NCI-H2171 treated with DMSO at 0.1 percent for 48 hours (cell line): ENCODE measurements at places on chromosomes 12 and 14.

DNA sequence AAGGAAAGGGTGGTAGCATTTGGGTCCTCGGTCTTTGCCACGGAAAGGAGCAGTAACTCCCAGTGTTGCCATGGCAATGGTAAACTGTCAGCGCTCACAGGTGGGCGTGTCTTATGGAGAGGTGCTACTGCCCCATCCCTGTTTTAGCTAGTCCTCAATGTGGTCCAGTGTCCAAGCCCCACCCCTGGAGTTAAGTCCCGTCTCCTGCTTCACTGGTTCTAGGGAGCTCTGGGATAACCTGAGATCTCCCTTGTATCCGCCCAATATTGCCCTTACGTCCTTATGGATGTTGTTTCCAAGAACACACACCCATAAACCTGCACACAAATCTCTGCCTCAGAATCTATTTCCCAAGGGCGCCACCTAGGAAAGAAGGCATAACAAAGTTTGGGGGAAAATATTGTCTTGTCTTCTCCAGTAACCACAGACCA, 64.2 kb downstream of the SPRING1 start:
- DNase-seq, result no peak

DNA sequence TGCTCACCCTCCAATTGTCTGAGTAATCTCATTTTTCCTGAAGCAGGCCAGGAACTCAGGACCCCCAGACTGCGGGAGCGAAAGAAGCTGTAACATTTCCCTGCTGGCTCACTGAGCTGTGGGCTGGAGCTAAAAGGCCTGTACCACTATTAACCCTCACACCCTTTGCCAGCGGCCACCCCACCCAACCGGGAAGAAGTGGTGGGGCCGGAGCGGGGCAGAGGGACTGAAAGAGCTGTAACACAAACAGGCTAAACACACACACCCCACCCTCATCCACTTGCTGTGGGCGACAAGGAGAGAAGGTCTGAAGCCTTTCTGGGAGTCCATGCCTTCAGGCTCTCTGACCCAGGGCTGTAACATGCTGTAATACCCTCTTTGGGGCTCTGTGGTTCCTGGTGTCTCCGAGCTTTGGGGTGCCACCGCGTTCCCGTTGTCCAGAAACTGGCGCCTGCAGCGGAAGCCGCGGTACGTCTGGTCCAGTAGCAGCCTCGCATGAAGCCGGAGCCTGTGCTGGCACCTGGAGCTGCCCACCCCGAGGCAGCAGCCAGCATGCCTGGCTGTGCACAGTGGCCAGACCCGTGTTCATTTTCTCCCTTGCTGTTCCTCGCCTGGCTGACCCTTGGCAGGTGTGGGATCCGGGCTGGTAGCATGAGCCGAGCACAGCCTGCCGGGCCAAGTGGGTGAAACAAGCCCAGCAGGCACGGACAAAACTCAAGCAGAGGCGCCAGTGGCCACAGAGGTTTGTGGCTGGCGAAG, 345.5 kb upstream of the MGAT4C start:
- no peak for DNase-seq

DNA sequence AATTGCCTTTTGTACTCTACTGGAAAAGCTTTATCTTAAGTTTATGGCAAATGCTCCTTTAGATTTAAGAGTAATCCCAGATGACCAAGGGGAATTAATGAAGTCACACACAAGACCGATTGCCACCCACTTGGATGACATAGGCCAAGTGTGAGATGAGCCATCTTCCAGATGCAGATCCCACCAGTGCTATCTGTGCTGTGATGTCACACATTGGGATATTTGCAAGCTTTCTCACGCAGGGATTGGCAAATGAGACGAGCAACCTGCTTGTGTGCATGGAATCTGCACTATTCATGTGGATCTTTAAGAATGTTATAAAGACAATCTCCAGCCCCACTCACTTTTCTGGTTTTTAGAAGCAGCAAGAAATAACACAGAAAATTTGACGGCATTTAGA, 602.1 kb upstream of the TMEM132C start:
- no peak for DNase-seq

DNA sequence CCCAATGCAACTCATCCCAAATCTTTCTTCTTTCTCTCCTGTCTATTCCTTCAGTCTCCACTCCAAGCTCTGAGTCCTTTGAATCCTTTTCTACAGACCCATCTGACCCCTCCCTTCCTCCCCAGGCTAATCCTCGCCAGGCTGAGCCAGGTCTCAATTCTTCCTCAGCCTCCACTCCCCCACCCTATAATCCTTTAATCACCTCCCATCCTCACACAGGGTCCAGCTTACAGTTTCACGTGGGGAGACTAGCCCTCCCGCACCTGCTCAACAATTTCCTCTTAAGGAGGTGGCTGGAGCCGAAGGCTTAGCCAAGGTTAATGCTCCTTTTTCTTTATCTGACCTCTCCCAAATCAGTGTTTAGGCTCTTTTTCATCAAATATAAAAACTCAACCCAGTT, 63.8 kb downstream of the MOK start:
- no peak for DNase-seq

- DNase-seq, result no peak
Observed at GRCh38 chr12:11870041-11870451, 200.7 kb upstream of the BCL2L14 start.

- no peak for DNase-seq
Observed at GRCh38 chr12:94228488-94228907, 80.1 kb downstream of the PLXNC1 start.

DNA sequence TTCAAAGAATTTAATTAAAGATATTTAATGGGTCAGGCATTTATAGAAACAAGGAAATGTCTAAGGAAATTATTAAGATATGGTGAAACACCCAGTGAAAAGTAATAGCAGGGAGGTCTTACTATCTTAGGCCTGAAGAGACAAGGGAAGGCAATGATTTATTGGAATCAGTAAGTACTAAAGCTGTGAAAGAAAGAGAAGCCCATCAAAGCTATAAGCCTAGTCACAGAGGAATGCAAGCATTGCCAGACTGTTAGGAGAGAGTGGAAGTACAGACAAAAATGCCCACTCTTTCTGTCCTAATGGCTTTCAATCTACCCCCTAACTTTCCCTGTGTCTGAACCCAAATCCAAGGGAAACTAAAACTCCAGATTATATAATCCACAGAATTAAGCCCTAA, 69.2 kb upstream of the PIK3C2G start:
- DNase-seq, result no peak

GRCh38 chr14:89293314-89293916, 123.6 kb downstream of the FOXN3 start:
- DNase-seq, result no peak

DNA sequence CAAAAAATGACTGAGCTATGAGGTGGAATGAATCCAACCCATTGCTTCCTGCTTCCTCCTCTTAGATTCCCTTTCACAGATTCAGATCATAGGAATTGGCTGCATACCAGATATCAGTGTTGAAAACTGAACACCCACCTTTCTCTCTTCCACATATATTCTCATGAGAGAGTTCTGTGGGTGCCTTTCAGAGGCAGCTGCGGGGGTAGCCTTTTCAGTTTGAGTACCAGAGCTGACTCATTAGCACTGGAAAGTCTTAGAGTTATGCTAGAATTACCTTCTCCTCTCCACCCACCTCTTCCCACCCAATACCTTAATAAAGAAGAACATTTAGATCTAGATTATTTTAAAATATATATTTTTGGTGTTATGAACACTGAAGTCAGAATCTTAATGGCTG, 495.4 kb upstream of the SEL1L start:
- no peak for DNase-seq

DNA sequence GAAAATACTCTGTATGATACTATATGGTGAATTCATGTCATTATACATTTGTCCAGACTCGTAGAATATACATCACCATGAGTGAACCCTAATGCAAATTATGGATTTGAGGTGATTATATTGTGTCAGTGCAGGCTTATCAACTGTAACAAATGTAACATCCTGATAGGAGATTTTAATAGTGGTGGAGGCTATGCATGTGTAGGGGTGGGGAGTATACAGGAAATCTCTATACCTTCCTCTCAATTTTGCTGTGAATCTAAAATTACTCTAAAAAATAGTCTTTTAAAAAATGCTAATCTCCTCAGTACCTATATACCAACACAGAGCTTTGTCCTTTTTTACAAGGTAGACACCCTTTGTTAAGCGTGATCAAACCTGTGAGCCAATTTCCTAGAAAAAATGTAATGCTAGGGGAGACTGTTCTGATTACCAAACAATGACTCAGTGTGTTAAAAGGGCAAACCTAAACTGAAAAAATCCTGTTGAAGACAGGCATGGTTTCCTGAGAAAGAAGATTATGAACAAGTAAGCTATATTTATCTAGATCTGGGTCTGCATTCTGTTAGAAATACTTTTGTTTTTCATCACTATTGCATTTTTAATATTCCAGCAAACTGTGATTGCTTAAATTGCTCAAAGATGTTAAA, 170.9 kb downstream of the DUSP6 start:
- no peak for DNase-seq

DNA sequence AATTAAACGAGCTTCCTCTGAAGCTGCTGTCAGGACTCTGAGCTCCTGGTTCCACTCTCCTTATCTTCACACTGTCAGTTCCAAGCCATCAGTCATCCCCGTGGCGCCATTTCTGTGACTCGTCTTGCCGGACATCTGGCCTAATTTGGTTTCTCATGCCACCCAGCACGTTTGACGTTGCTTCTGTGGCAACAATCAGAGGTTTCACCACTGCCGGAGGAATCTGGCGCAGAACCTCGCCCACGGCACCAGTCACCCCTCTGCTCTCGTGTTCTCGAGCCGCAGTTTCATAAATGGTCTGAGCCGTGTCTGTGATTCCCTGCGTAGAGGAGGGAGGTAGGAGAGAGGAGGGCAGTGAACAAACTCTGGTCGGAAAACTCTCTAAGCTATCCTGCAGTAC, 29.7 kb downstream of the BDKRB1 start:
- no peak for DNase-seq

GRCh38 chr14:36515105-36515593, 4.9 kb downstream of the NKX2-1 start:
- DNase-seq, result no peak

DNA sequence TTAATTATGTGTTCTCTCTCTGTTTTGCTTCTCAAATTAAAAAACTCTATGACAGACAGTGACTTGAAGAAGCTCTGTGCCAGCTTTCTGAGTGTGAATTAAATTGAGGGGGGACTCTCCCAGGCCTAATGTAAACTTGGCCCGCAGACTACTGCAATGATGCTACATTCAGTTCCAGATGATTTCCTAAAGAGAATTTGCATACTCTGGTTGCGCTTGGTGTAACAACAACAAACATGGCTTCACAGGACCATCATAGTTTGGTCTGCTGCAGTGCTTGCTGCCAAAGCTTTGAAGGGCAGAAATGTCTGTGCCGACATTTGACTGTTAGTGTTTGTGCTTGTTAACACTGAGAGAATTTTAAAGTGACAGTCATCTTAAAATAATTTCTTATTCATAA, 25.0 kb downstream of the CFAP54 start:
- DNase-seq, result no peak

- no peak for DNase-seq
Observed at GRCh38 chr14:59195912-59196311, 7.4 kb downstream of the DAAM1 start.

GRCh38 chr12:104462931-104463339, 6.2 kb downstream of the CHST11 start:
- no peak for DNase-seq

DNA sequence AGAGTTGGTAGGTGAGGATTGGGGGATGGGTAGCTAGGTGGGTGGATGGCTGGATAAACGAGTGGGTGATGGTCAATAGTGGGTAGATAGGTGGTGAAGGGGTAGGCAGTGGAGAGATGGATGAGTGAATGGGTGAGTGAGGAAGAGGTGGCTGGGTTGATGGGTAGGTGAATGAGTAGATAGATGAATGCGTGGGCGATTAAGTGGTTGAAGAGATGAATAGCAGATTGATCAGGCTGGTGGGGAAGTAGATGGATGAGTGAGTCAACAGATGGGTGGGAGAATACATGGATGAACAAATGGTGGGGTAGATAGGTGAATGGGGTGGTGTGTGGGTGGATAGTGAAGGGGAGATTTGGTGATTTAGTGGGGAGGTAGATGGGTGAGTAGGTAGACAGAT, 51.1 kb downstream of the SYNE3 start:
- no peak for DNase-seq

DNA sequence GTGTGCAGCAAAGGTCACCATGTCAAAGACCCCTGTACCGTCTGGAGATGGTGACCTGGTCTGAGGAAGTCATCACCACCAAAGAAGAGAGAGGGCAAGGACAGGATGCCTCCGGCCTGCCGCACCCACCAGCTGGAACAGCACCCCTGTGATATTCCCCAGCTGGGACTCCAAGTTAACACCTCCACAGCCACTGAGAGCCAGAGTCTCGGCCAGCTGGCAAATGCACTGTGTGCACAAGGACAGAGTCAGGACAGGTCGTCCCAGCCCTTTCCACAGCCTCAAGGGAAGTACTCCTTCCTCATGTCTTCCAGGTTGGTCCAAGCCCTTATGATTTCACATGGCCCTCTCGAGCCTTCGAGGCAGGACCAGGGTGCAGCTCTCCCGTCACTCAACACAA, 19.3 kb upstream of the FKBP4 start:
- DNase-seq, result no peak

DNA sequence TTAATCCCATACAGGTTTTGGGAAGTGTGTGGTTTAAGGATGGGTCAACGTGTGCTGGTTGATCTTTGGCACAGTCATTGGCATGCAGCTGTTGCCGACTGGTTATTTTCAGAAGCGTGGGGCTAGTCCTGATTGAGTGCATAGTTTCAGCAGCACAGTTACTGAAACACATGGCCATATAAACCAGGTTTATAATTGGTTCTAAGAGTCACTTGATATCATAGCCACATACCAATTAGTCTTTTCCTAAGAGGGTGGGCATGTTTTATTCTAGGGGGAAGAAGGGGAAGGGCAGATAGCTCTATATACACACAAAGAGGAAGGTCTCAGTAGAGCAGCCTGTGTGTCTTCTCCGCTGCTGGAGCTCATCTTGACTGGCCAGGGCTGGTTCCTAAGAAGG, 11.0 kb upstream of the RPS6KL1 start:
- peak; percentile 46 for DNase-seq

DNA sequence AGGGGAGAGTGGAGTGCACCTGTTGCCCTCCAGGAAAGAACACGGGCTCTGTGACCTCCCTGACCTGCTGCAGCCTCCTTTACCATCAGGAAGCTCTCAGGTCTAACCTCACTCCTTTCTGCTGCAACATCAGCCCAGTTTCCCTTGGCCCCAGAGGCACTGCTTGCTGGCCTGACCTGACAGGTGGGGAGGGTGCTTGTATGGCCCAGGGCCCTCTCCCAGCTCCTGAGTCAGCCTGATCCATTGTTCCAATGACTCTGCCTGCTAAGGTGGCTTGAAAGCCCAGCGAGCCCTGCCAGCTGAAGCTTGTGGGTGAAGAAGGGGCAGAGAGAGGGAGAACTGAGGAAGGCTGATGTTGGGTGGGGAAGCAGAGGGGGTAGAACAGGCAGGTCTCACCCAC, 13.2 kb upstream of the KRT78 start:
- DNase-seq, result no peak

- DNase-seq, result no peak
Observed at GRCh38 chr14:52494444-52494843, 57.9 kb downstream of the TXNDC16 start.

GRCh38 chr12:6962285-6963015, 8.0 kb downstream of the PHB2 start:
- DNase-seq, result peak; percentile 99

DNA sequence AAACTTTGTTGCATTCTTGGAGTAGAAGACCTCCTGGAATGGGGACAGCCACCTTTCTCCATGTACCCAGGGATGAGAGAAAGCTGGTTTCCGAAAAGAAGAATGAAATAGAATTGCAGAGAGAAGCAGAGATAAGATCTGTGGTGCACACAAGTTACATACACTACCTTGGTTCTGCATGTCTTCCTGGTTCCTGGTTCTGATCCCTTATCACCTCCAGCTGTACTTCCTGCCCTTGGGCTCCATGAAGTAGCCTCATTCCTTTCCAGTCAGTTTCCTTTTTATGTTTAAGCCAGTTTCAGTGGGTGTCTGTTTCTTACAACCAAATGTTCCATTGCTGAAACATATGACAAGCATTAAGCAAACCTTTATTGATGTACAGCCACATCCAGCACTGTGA, 69.3 kb downstream of the FBXW8 start:
- DNase-seq, result no peak
